Activated T-cell treated with anti-CD3 and anti-CD28 coated beads, Interleukin-2, amount 50 U/mL, for 1 hour (primary cell): ENCODE measurements at places on chromosomes 3 and 15.

- no peak for DNase-seq
Measured at GRCh38 chr3:11377719-11378118, 105.5 kb downstream of the ATG7 start.

- DNase-seq = no peak
Measured at GRCh38 chr15:66912441-66912840, 153.0 kb upstream of the SMAD3 start.

DNA sequence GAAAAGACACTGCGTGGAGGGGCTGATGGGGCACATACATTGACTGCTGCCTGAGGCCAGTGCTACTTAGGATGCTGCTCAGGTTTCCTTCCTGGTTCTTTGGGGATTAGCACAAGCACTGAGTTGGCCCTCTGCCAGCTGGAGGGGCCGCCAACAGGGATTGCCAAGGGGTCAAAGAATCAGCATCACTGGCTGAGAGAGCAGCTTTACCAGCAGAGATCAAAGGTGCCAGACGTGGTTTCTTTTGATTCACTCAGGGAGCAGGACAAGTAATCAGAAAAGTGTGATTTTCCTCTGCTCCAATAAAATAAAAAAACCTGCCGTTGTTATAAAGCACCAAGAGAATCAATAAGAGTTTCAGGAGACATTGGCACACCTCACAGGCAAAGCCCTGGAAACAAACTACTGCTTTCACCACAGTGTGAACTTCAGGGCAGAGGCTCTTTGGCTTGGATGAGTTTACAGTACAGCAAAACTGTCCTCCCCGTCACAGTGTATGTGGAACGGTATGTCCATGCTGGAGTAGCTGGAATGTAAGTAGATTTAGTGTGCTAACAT, 45.8 kb upstream of the FSIP1 start:
- DNase-seq = no peak

DNA sequence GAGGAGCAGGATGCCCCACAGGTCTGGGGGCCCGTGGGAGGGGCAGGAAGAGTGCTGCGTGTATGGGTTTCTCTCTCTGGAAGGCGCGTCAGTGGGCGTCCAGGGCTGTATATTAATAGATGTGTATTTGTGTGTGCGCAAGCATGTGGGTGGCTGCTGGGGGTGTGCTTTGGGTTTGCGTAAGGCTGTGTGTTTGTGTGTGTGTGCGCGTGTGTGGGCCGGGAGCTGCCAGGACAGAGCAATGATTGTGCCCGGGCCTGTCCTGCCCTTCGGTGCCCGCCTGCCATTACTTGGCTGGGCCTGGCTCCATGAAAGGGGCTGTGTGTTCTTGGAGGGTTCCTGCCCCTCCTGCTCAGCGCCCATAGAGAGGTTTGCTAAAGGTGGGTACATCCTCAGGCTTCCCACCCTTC, 16.3 kb downstream of the CSPG4 start:
- DNase-seq = no peak

DNA sequence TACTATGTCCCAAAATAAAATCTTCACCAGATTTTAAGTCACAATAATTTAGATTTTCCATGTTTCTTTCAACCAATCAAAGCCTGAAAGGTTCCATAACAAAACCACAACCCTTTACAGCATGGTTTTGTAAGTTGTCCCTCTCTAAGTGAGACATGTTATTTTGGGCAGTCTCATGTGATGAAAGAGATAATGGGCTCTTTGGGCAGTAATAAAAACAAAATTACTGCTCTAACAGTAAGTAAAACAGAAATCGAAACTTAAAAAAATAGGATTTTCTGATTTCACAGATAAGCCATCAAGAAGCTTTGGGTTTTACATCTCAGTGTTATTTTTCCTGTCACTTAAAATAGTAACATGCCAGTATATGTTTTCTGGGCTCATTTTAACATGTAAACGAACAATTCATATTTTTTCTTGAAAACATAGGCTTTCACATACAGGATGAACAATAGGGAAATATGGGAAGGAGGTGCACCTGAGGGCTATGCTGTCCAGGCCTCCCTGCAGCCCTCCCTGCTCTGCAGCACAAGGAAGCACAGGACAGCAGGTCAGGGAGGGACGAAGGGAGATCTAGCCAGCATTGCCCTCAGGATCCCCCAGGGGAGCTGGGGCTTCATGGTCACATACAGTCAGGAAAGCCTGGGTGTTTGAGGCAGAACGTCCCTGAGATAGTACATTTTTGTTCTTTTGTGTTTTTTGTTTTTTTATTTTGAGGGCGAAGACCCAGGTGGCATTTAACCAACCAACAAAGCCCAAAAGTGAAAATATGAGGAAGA, 157.4 kb downstream of the SHOX2 start:
- DNase-seq = no peak

DNA sequence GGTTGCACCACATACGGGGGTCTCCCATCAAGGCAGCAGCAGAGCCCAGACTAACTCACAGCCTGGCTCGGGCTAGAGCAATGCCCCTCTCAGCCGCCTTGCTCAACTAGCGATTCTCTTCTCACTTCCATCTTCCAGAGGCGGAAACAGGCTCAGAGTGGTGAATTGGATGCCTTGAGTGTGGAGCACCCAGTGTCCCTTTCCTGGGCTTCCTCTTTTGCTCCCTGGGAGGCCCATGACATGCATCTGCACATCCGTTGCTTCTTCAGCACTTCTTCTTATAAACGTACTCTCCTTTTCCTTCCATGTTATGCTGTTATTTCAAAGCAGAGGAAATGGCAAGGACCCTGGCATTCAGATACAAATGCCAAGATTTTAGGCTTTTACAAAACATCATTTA, 2.1 kb upstream of the IQSEC1 start:
- no peak for DNase-seq

DNA sequence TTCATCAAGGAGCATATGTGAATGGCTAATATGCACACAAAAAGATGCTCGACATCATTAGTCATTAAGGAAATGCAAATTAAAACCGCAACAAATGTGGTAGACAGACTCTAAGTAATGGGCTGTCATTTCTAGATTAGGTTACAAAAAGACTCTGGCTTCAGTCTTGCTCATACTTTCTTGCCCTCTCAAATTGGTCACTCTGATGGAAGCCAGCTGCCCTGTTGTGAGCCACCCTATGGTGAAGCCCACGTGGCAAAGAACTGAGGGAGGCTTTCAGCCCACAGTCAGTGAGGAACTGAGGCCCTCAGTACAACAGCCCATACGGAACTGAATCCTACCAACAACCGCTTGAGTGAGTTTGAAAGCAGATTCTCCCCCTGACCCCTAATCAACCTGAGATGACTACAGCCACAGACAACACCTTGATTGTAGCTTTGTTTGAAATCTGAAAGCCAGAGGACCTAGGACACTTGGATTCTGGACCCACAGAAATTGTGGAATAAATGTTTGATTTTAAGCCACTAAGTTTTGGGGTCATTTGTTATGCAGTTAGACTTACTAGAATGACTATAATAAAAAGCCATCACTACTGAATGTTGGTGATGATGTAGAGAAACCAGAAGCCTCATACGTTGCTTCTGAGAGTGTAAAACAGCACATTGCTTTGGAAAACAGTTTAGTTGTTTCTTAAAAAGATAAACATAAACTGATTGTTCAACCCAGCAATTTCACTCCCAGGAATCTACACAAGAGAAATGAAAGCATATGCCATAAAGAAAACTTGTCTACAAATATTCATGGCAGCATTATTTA, 45.7 kb downstream of the EHHADH start:
- DNase-seq = no peak

DNA sequence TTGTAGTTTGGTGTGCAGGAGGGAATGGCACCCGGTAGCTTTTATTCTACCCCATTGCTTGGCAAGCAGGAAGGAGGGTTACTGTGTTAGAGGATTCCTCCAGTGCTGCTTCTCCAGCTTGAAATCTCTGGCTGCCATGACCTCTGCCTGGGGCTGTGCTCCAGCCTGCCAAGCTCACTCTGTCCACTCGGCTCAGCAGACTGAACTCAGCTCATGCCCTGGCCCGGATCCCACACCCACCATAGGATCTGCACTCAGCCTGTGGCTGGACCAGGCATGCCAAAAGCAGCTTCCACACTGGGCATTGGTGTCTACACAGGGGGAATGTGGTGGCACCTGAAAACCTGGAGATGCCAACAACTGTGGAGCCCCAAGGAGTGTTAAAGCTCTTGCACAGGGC, 26.3 kb downstream of the CLDN16 start:
- no peak for DNase-seq
